Breast epithelium (tissue), 4 donors: ENCODE measurements at places on chromosomes 3 and 15.

GRCh38 chr3:178036451-178037144 is 499.6 kb upstream of the KCNMB2 start:
- no peak overlapping the region for H3K4me3 ChIP-seq
- H3K4me1 ChIP-seq = no peaks in the 10 kb centered on the region
- no peaks in the 10 kb centered on the region for H3K27me3 ChIP-seq
- no peak for DNase-seq

- H3K4me1 ChIP-seq = no peaks in the 10 kb centered on the region
- H3K4me3 ChIP-seq = no peak overlapping the region
- H3K27me3 ChIP-seq = no peaks in the 10 kb centered on the region
These were observed 37.4 kb downstream of the TNK2 start for GRCh38 chr3:195870937-195871336.

- no peak overlapping the region for H3K27ac ChIP-seq
- no peak for DNase-seq
- no peak overlapping the region for H3K4me3 ChIP-seq
- no peaks in the 10 kb centered on the region for H3K27me3 ChIP-seq
- no peaks in the 10 kb centered on the region for H3K36me3 ChIP-seq
- no peaks in the 10 kb centered on the region for H3K4me1 ChIP-seq
These were observed 203.3 kb downstream of the PLCL2 start for GRCh38 chr3:17088017-17088416.

DNA sequence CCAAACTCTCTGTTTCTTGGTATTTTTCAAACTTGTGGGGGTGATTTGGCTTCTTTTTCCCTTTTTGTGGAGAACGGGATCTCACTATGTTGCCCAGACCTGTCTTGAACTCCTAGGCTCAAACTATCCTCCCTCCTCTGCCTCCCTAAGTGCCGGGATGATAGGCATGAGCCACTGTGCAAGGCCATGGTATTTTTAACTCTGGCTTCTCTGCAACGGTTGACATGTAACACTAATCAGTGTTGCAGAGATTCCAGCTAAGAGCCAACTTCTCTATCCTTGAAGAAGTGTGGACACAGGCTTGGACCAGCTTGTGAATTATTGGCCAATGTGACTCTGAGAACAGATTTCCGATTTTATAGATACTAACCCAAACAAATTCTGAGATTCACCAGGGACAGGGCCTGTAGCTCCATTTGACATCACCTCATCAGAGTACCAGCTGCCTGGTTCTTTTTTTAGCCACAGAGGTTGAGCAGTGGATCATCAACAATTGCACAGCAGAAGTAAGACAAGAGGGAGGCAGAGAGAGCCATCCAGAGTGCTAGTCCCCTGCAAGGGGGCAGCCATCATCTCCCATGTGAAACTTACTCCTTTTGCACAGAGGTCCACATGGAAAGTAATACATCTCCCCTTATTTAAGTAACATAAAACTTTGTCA is 98.1 kb upstream of the SYNPR start:
- no peak overlapping the region for H3K4me3 ChIP-seq
- H3K27me3 ChIP-seq = no peaks in the 10 kb centered on the region
- H3K4me1 ChIP-seq = no peaks in the 10 kb centered on the region
- no peak overlapping the region for H3K27ac ChIP-seq

DNA sequence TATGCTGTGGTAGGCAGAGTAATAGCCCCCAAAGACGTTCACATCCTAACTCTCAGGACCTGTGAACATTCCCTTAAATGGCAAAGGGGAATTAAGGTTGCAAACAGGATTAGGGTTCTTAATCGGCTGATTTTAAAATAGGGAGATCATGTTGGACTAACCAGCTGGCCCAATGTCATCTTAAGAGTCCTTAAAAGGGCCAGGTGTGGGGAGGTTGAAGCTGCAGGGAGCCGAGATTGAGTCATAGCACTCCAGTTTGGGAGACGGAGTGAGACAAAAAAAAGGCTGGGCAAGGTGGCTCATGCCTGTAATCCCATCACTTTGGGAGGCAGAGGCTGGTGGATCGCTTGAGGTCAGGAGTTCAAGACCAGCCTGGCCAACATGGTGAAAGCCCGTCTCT is 1.6 kb upstream of the FLNB start:
- H3K27me3 ChIP-seq = no peaks in the 10 kb centered on the region
- no peak overlapping the region for H3K4me3 ChIP-seq
- DNase-seq = no peak
- no peaks in the 10 kb centered on the region for H3K36me3 ChIP-seq
